ENCODE measurements at places on chromosomes 1 and 21.

DNA sequence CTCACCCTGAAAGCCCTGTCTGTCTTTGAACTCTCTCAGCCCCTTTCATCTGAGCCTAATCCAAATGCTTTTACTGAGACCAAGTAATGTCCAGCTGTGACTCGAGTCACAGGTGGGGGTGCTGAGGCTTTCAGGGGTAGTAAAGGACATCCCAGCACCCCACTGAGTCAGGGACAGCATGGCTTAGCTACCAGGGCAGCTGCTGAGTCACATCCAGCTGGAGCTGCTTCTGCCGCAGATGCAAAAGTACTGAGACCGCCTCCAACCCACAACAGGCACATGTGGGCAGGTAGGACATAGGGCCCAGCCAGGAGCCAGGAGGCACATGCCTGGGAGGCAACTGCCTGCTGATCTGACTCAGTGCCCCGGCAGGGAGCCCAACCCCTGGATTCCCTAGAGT lies 6.7 kb upstream of the VSIG8 start:
- DNase-seq = peak; percentile 10

GRCh38 chr1:91919962-91920361 lies 29.2 kb upstream of the BRDT start:
- DNase-seq = no peak

- DNase-seq = no peak
Observed at GRCh38 chr1:36322786-36323635, 434 bp downstream of the EVA1B start.

- DNase-seq = no peak
Observed at GRCh38 chr1:245019910-245020486, 134.8 kb upstream of the KIF26B start.

- no peak for DNase-seq
Observed at GRCh38 chr1:99877568-99877967, 27.4 kb downstream of the AGL start.

- DNase-seq = no peak
Observed at GRCh38 chr1:86823386-86823785, 90.5 kb downstream of the SELENOF start.

- DNase-seq = no peak
Observed at GRCh38 chr1:245933431-245934045, 573.5 kb downstream of the SMYD3 start.

Data from COR-L47 (cell line).